ENCODE measurements at places on chromosomes 3 and 15. TPM values are rescaled to one million over a fixed set of nuclear protein-coding genes. Genes with fewer than 3 reads are reported as not detected.

TUSC2 gene
- total RNA-seq = 20.2 TPM

GOLGA8T gene
- not detected for total RNA-seq

C15orf61 gene
- total RNA-seq = 9.3 TPM

CCDC9B gene
- 1.4 TPM for total RNA-seq

ANKDD1A gene
- 3.1 TPM for total RNA-seq

FOXB1 gene
- total RNA-seq = not detected

SLC25A26 gene
- total RNA-seq = 14.2 TPM

GABRB3 gene
- total RNA-seq = 6.5 TPM

AMIGO3 gene
- not detected for total RNA-seq

KNL1 gene
- 58.7 TPM for total RNA-seq

CKMT1A gene
- total RNA-seq = 6.1 TPM

SLC9A9 gene
- total RNA-seq = 9.3 TPM

AMOTL2 gene
- total RNA-seq = not detected

ZFYVE19 gene
- 18.8 TPM for total RNA-seq

MUSTN1 gene
- 1.7 TPM for total RNA-seq

IL17RB gene
- 0.33 TPM for total RNA-seq

KBTBD13 gene
- total RNA-seq = not detected

LRTM1 gene
- not detected for total RNA-seq

XPC gene
- 38.6 TPM for total RNA-seq

PSTPIP1 gene
- total RNA-seq = 23.6 TPM

MITF gene
- total RNA-seq = not detected

SELENOK gene
- total RNA-seq = 33.8 TPM

GUCA1C gene
- not detected for total RNA-seq

GASK1A gene
- not detected for total RNA-seq

CHDH gene
- total RNA-seq = 1.4 TPM

ARGFX gene
- total RNA-seq = not detected

ADAMTS7 gene
- 0.08 TPM for total RNA-seq

CA12 gene
- not detected for total RNA-seq

EXD1 gene
- total RNA-seq = not detected

MAP6D1 gene
- 1.1 TPM for total RNA-seq

MAGEL2 gene
- total RNA-seq = not detected

AGTR1 gene
- not detected for total RNA-seq

PLCH1 gene
- total RNA-seq = not detected

WDR72 gene
- total RNA-seq = not detected

ITIH1 gene
- total RNA-seq = not detected

CYP1A2 gene
- not detected for total RNA-seq

MLF1 gene
- not detected for total RNA-seq

THBS1 gene
- 0.51 TPM for total RNA-seq

PYGO1 gene
- not detected for total RNA-seq

SNX22 gene
- total RNA-seq = 61.6 TPM
